NCI-H1436 (cell line): ENCODE measurements at places on chromosomes 6 and 20.

DNA sequence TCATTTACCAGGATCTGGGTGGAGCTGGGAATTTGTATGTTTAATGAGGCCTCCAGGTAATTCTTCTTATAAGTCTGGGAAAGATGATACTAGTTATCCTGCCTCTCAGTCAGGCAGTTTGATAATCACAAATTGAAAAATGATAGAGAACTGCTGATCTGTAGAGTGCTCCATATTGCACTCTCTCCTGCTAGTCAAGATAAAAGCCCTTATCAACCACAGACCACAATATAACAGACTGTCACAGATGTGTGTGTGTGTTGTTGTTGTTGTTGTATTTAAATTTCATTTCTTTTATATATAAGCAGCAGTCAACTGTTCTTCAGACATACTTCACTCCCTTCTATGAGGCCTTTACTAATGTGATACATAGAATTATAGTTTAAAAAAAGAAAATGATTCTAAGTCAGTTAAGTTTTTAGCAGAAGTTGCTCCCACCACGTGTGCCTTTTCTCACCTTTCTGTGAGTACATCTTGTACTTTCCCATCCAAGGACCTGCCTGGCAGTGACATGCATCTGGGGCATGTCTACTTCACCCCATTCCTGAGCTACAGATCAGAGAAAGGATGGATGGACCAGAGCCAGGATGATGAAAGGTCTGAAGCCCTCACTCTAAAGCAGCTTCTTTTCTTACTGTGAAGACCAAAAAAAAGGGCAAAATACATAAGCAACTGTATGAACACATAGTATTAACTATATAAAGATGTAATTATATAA lies 29.8 kb downstream of the TENT5A start:
- no peak for DNase-seq

DNA sequence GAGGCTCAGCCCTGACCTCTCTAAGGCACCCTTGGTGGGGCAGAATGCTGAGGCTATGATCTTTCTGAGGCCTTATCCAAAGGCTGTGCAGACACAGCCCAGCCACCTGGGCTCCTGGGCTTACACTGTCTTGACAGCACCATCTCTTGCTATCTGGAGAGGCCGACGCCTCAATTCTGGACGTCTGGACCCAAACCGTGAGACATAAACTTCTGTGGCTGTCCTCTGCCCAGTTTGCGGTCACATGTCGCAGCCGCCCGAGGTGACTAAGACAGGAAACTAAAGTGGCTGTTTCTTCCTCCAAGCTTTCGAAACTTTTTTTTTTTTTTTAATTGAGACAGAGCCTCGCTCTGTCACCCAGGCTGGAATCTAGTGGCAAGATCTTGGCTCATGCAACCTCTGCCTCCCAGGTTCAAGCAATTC lies 49.3 kb downstream of the PRR18 start:
- DNase-seq: no peak

DNA sequence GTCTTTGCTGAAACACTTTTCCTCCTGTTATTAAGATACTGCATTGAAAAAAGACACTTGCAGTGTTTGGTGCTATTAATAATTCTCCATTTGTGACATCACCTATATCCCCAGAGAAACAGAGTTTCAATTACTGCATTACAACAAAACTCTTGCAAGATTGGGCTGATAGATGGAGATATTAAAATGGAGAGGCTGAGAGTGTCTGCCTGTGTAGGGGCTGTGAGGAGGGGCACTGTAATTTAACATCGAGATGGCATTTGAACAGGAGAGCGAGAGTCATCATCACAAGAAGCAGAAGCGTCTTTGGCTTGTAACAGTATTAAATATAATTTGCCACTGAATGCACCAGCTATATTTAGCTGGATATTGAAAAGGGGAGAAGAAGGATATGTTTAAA lies 316.5 kb downstream of the CDH26 start:
- no peak for DNase-seq

DNA sequence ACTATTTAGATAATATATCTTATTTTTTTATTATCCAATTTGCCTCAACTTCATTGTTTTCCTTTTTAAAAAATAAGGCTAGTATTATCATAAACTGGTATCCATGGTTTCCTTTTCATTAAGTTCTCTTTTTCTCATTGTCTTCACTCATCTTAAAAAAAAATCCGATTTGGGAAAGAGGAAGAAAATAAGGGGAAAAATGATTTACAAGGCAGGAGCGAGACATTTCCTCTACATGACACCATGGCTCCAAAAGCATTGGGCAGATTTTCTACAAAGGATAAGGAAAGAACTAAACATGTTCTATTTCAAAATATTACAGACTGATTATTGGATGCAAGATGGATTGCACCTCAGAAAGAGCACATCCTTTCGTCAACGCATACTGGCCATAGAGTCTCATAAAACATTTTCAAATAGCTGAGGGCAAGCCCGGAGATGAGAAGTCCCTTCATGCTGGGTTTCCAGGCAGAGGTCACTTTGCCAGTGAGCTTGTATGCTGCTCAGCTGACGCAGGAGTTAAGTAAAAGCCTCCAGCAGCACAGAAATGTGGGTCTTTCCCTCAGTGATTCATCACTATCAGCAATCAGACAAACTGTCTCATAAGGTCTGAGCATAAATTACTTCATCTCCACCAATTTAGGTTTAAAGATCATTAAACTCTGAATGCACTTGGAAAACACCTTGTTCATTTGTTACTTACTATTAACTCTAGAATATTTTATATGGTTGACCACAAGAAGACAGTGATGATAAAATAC lies 129.0 kb upstream of the TNFAIP3 start:
- no peak for DNase-seq

DNA sequence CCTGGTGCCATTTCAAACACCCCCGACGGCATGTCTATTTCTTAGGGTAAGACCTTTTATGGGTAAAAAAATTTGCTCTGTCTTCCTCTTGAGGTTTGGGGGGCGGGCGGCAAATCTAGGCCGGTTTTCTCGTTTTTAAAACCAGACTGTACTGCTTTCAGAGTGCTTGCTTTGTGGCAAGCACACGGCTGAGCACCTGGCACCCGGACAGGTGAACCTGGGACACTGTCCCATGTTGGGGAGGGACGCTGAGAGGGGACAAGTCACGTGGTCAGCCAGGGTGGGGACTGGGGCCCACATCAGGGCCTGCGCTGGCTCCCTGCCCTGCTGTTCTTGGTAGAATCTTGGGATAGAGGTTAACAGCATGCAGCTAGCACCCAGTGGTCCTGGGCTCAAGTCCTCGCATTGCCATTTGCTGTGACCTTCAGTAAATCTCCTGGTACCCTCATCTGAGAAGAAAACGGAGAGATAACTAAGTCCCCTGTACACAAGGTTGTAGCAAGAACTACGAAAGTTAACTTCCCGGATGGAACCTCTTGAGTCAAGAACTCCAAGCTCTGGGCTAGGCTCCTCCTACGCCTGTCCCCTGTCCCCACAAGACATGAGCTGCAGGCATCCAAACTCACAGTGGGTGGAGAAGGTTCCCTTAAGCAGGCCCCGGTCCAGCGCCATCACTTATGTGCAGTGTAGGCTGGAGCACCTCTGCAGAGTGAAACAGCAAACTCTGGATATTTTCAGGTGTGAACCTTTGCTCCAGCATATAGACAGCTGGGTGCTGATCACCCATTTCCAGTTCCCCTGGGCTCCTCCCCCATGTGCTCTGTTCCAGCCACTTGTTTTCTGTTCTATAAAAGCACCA lies 41.7 kb downstream of the PMEPA1 start:
- DNase-seq: no peak

- DNase-seq: no peak
These were observed 80.7 kb downstream of the ANKS1A start for GRCh38 chr6:34969662-34970265.

- no peak for DNase-seq
These were observed 907.5 kb downstream of the C6orf118 start for GRCh38 chr6:164401871-164402270.

DNA sequence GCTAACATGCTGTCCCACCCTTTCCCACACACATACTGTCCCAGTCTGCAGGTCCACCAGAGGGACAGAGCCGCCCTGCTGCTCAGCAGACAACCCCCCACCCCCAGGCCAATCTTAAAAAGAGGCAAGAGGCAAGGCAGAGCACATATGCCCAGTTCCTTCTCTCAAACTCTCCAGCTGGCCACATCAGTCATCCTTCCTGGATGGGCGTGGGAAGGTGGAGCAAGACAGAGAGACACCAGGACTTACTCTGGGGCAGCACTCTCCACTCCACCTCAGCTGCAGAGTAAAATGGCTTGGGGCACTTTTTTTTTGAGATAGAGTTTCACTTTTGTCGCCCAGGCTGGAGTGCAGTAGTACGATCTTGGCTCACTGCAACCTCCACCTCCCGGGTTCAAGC lies 10.8 kb downstream of the MOCS3 start:
- DNase-seq: no peak

DNA sequence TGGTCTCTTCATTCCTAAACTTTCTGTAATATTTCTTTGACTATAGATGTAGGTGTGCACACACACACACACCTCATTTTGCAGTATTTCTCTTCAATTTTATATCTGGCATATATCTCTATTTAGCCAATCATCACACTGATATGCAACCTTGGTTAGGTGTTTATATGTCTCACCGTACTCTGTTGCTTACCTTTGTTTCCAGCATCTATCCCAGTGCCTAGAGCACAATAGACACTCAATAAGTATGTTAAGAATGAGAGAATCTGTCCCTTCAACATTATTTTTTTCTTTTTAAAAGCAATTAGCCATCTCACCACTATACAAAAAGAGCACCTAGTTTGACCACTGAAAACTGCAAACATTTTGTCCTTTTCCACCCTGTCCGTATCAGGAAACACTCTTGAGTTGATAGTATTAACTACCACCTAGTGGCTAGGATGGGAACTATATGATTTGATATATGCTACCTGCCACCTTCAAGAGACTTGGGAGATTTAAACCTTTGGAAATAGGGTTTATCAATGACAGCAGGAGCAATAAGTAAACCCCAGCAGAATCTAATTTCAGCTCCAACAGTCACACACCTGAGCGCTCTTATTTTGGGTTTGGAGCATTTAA lies 48.7 kb upstream of the RSPO3 start:
- DNase-seq: no peak

GRCh38 chr20:11712639-11713160 lies 205.0 kb upstream of the BTBD3 start:
- no peak for DNase-seq

DNA sequence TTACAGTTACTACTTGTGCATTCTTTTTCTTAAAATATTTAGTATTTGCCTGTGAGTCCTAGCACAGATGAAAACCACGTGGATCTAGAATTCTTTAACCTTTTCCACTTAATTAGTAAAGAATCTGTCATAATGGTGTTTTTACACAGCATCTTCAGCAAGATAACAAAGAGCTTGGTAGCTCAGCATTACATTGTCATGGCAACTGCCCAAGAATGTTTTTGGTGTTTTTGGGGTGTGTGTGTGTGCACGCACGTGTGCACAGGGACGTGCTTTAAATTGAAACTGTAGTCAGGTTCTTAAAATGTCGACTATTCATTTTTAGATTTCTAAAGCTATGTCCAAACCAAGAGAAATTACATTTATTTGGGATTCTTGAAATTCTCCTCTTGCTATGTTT lies 108.0 kb downstream of the FIG4 start:
- DNase-seq: no peak

DNA sequence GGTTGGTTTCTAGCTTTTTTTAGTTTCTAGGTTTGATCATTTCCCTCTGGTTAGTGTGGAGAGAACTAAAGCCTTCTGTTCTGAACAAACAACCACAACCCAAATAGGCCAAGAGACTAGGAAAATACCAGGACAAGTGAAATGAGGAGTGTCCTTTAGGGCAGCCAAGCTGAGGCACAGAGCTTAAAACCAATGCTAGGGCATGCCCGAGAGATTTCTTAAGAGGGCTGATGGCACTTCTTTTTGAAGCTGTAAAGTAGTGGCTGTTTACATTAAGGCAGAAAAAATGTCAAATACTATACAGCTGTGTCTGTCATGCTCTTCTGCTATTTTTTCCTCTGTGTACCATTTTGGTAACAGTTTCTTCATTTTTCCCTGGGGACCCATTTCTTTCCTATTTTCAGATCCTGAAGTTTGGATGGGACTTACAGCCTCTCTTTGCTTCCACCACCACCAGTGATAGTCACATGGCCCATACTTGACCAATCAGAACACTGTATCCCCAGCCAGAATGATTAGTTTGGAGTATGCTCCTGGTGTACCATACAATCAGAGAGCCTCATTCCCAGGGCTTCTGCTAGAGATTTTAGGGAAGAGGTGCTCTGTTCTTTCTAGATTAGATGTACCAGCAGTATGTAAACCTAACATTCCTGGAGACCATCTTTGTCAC lies 154.4 kb downstream of the BMP2 start:
- no peak for DNase-seq

GRCh38 chr6:24749297-24749696 lies 25.4 kb upstream of the GMNN start:
- DNase-seq: no peak

- DNase-seq: no peak
These were observed 27.3 kb downstream of the COL21A1 start for GRCh38 chr6:56220078-56220477.

GRCh38 chr6:133683308-133683580 lies 205.7 kb upstream of the TCF21 start:
- DNase-seq: no peak

GRCh38 chr6:36836111-36837021 lies 2.9 kb downstream of the CPNE5 start:
- DNase-seq: no peak

DNA sequence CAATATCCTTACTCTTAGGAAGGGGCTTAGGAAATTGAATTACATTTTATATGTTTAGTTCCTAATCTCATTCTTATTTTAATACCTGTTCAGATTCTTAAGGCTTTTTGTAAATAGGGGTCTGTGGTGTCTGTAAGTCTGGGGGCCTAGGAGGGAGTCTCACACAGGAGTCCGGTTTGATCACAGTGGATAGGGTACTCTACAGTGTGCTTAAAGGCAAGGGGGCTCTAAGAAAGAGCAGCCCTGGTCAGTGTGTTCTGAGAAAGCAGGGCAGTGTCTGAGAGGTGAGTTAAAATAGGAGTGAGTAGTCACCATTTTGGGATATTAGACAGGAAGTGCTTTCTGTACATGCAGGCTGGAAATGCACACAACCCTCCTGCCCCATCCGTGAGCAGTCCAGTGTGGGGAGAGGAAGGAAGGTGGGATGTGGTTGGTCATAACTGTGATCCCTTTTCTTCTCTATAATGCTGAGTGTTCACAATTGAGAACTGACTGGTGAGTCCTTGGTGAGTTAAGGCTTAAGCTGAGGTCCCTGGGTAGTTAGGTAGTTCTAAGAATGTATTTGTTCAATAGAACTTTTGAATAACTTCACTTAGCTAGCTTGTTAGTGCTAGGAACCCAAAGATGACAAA lies 50.0 kb downstream of the CDKAL1 start:
- no peak for DNase-seq

- DNase-seq: no peak
These were observed 17.2 kb downstream of the SH3BGRL2 start for GRCh38 chr6:79648328-79648727.

- no peak for DNase-seq
These were observed 12.3 kb downstream of the DCBLD1 start for GRCh38 chr6:117494694-117495318.

DNA sequence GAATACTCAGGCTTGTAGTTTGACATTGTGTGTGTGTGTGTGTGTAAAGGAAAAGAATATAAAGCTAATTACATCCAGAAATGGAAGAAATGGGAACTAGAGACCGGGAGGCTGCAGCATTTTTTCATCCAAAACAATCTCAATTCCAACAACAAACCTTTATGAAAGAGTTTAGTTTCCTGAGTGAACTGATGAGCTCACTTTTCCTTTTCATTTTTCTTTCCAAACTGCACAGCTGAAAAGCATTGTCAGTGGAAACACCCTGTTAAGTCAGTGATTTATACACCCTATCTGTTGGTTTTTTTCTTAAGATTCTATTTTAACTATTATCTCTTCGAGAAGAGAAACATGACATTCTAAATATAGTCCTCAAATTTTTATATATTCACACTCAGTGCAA lies 130.9 kb downstream of the RFPL4B start:
- DNase-seq: no peak
